CD4-positive, CD25-positive, alpha-beta regulatory T cell (primary cell): ENCODE measurements at places on chromosomes 3 and 15. TPM values are rescaled to one million over a fixed set of nuclear protein-coding genes. Genes with fewer than 3 reads are reported as not detected.
A peak's percentile ranks its signal among the peaks of the same experiment; 100 is the strongest.

- no peaks in the 10 kb centered on the region for H3K27me3 ChIP-seq
- no peaks in the 10 kb centered on the region for H3K36me3 ChIP-seq
- no peak for DNase-seq
- no peaks in the 10 kb centered on the region for H3K4me1 ChIP-seq
- no peak overlapping the region for H3K4me3 ChIP-seq
Measured at GRCh38 chr3:44678480-44679116, 30.1 kb downstream of the ZNF35 start.

DNA sequence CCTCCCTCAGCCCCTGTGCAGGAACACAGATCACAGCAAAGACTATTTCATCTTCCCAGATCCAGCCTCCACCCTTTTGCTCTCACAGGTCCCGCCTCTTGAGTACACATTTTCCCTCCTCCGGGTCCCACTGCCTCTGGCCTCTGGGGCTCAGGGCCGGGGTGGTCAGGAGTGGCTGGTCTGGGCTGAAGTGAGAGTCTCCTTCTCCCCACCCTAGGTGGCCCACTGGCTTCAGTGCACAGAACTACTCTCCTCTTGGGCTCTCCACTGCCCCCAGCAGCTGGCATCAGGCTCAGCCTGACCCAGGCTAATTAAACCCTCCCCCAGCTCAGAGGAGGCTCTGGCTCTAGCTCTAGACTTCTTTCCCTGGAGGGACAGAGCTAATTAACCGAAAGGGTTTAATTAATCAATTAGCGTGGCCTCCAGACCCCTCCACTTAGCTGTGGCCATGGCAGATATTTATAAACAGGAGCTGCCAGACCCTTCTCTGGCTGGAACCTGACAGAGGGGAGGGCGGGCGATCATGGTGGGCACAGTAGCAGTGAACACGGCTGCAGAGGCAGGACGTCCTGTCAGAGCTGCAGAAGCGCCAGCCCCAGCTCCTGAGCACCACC lies 15.1 kb downstream of the DUSP7 start:
- no peaks in the 10 kb centered on the region for H3K4me1 ChIP-seq
- no peak overlapping the region for H3K4me3 ChIP-seq
- no peaks in the 10 kb centered on the region for H3K36me3 ChIP-seq
- DNase-seq: no peak

- no peak overlapping the region for H3K27ac ChIP-seq
- no peak for DNase-seq
- H3K27me3 ChIP-seq: no peaks in the 10 kb centered on the region
Measured at GRCh38 chr3:105997800-105998526, 129.2 kb upstream of the CBLB start.

DNA sequence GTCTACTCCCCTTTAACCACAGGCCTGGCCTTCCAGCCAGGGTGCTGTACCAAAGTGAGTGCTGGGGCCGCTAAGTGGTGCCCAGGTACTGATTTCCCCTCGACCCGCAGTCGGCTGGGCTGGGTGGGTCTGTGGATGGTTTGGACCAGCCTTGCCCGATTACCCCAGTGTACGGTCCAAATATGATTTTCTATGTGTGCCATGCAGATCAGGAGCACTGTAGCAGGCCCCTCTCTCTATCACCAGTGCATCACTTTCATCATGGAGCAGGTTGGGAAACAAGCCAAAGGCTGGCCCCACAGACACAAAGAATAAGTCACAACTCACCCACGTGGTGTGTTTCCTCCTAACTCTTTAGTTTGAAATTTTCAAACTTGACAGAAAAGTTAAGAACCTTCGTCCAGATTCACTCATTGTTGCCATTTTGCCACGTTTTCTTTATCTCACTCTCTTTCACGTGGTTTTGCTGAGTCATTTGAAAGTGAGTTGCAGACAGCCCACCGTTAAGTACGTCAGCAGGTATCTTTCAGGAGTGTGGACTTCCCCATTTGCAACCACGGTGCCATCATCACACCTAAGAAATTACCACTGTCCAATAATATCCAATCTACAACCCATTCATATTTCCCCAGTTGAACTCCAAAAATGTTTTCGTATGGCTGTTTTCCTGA lies 37.0 kb downstream of the ZNF710 start:
- H3K36me3 ChIP-seq: no peaks in the 10 kb centered on the region
- no peak overlapping the region for H3K4me3 ChIP-seq
- no peaks in the 10 kb centered on the region for H3K27me3 ChIP-seq
- peak; percentile 54 for DNase-seq

DNA sequence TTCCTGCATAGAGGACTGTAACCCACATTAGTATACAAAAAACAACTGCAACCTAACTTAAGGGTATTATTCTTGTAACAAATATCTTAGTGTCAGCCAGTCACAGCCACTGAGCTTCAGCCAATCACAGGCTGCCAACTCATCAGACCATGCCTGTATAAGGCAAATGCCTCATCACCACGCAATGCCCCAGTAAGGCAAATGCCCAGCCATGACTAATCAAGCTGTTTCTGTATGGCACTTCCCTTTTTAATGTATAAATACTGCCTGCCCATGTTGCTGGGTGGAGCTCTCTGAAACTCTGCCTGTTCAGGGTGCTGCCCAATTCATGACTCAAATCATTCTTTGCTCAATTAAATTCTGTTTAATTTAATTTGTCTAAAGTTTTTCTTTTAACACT lies 18.4 kb upstream of the GABRA5 start:
- no peaks in the 10 kb centered on the region for H3K27me3 ChIP-seq
- DNase-seq: no peak
- H3K4me1 ChIP-seq: no peaks in the 10 kb centered on the region
- no peak overlapping the region for H3K27ac ChIP-seq
- H3K36me3 ChIP-seq: no peaks in the 10 kb centered on the region

- no peak overlapping the region for H3K4me3 ChIP-seq
- DNase-seq: no peak
- H3K27ac ChIP-seq: no peak overlapping the region
Measured at GRCh38 chr3:86175051-86175536, 815.9 kb downstream of the VGLL3 start.

DNA sequence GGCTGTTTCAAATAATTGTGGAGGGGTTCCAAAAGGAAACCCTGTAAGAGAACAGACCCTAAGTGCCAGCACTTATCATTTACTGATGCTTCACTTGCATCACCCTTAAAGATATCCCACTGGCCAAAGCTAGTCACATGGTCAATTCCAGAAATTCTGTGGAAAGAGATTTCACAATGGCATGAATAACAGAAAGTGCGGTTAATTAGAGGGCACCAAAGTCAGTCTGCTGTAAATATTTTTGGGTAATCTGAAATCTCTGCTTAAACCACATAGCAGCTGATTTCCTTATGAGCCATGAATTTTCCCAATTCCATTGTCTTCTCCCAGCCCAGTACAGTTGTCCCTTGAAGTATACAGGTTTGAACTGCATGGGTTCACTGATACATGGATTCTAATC lies 346.1 kb downstream of the SI start:
- no peak for DNase-seq
- H3K4me1 ChIP-seq: no peaks in the 10 kb centered on the region
- H3K27ac ChIP-seq: no peak overlapping the region
- no peaks in the 10 kb centered on the region for H3K36me3 ChIP-seq
- no peaks in the 10 kb centered on the region for H3K27me3 ChIP-seq

GRCh38 chr3:138845771-138846173 lies 11.0 kb upstream of the PIK3CB start:
- no peak for DNase-seq
- no peaks in the 10 kb centered on the region for H3K4me1 ChIP-seq
- no peak overlapping the region for H3K4me3 ChIP-seq
- H3K27ac ChIP-seq: no peak overlapping the region

- H3K4me1 ChIP-seq: peaks cover 9% of the 10 kb centered on the region
- no peak overlapping the region for H3K27ac ChIP-seq
- DNase-seq: no peak
- H3K27me3 ChIP-seq: no peaks in the 10 kb centered on the region
Measured at GRCh38 chr15:99721896-99722295, 11.3 kb downstream of the LYSMD4 start.

- H3K27me3 ChIP-seq: no peaks in the 10 kb centered on the region
- H3K4me1 ChIP-seq: no peaks in the 10 kb centered on the region
- DNase-seq: no peak
Measured at GRCh38 chr3:52754373-52754772, 16.4 kb downstream of the NEK4 start.

- H3K4me1 ChIP-seq: no peaks in the 10 kb centered on the region
- H3K4me3 ChIP-seq: no peak overlapping the region
- H3K36me3 ChIP-seq: no peaks in the 10 kb centered on the region
- DNase-seq: no peak
- no peak overlapping the region for H3K27ac ChIP-seq
Measured at GRCh38 chr3:186425788-186426730, 64.0 kb upstream of the DGKG start.

DNA sequence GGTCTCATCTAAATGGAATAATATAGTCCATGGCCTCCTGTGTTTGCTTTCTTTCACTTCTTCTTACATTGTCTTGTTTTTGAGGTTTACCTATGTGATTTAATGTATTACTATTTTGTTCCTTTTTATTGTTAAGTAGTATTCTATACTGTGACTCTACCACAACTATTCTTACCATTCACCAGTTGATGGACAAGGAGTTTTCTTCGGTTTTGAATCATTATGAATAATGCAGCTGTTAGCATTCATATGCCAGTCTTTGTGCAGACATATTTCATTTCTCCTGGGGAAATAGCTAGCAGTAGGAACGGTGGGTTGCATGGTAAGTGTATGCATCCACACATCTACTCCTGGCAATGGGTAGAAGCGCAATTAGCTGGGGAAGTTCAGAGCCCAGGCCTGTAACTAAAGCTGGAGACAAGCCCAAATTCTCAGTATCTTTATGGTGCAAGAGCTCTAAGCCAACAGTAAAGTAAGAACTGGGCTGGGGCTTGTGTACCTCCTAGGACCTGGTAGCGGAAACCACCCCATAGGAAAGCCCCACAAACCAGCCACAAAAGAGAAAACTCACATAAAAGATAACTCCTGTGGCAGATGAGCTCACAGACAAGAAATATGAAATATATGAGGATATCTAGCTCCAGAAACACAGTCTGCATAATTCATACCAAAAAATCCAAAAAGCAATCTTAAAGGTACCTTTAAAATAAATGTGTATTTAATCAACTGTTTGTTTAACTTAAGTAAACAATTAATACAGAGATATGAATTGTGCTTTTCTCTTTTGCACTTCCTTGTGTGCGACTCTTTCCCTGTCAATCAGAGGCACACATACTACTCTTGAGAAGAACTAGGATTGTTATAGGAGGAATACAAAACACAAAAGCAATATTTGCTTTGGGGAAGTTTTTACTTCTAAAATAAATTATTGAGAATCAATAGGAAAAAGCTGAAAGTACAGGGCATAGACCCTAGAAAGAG lies 2.7 kb upstream of the CSTA start:
- no peaks in the 10 kb centered on the region for H3K27me3 ChIP-seq
- DNase-seq: no peak
- H3K27ac ChIP-seq: no peak overlapping the region
- H3K4me1 ChIP-seq: no peaks in the 10 kb centered on the region

DNA sequence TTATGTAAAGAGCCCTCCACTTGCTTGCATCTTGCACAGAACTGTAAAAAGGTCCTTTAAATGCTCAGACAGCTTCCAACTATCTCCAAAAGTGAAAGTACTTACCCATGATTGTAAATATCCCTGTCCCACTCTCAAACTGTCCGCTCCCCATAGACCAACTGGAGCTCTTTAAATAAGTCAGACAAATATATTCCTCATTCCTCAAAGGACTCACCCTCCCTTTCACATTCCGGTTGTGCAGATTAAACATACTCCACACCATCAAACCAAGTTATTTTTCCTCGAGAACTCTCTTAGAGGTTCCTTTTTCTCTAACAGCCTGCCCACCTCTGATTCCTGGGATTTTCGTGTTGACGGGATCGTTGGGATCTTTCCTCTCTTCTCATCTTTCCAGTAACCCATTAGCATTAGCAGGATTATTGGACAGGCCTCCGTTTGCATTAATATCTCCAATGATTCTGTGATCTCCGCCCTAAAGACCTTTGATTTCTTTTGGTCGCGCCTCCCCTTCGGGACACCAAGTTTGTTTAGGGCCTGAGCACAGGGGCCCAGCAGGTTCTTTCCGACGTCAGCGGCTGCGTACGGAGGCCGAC lies 763 bp downstream of the GOLGB1 start:
- peak overlapping the region; percentile 95 for H3K27ac ChIP-seq
- H3K4me1 ChIP-seq: peaks cover 21% of the 10 kb centered on the region
- no peak for DNase-seq
- no peaks in the 10 kb centered on the region for H3K36me3 ChIP-seq
- H3K4me3 ChIP-seq: peak overlapping the region; percentile 91
- peaks cover 9% of the 10 kb centered on the region for H3K27me3 ChIP-seq

DNA sequence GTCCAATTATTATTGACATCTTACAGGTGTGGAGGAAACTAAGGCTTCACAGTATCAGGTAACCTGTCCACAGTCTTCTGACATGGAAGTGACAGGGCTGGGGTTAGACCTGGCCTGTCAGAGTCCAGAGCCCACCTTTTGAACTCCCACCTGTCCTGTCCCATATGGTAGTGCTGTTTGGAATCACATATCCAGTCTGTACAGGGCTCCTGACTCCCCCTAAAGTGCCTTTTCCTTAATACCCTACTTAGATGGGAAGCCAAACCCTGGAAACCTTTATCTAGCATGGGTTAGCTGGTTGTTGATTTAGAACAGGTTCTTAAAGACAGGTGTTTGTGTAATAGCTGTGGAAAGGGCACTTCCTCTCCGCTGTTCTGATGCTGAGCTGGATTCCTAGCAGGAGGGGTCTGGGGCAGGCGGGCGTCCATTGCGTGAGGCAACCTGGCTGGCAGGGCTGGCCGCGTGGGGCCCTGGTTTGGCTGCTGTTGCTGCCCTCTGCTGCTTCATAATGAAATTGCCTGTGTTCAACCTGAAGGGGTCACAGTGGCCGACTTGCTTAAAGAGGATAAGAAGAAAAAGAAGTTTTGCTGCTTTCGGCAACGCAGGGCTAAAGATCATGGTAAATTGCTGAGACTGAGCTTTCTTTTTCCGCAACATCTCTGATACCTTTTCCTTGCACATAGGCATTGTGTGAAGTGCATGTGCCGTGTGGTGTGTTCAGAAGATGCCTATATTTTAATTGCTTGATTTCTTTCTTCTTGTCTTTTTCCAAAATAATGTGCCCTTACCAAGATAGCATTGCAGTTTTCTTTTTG lies 136.2 kb downstream of the CHDH start:
- H3K4me1 ChIP-seq: peaks cover 4% of the 10 kb centered on the region
- no peak overlapping the region for H3K27ac ChIP-seq
- no peak overlapping the region for H3K4me3 ChIP-seq
- H3K27me3 ChIP-seq: no peaks in the 10 kb centered on the region
- DNase-seq: peak; percentile 50

- H3K27ac ChIP-seq: no peak overlapping the region
- peaks cover 5% of the 10 kb centered on the region for H3K36me3 ChIP-seq
- no peaks in the 10 kb centered on the region for H3K27me3 ChIP-seq
- DNase-seq: no peak
Measured at GRCh38 chr3:129491794-129492193, 36.6 kb upstream of the RHO start.

- no peaks in the 10 kb centered on the region for H3K4me1 ChIP-seq
- no peak for DNase-seq
- H3K4me3 ChIP-seq: no peak overlapping the region
- no peak overlapping the region for H3K27ac ChIP-seq
- H3K36me3 ChIP-seq: no peaks in the 10 kb centered on the region
- H3K27me3 ChIP-seq: peaks cover 11% of the 10 kb centered on the region
Measured at GRCh38 chr3:135992072-135992471, 26.5 kb downstream of the PPP2R3A start.

- H3K36me3 ChIP-seq: no peaks in the 10 kb centered on the region
- DNase-seq: no peak
- no peak overlapping the region for H3K27ac ChIP-seq
- no peaks in the 10 kb centered on the region for H3K4me1 ChIP-seq
Measured at GRCh38 chr15:89797678-89798201, 16.9 kb downstream of the ANPEP start.

Gene INSYN1
- not detected for total RNA-seq

Gene CFAP161
- total RNA-seq: 0.49 TPM

Gene POPDC2
- total RNA-seq: 5.5 TPM

Gene PIERCE2
- total RNA-seq: not detected

Gene GOLGA6A
- total RNA-seq: 0.20 TPM
